Fibroblast of the conjunctiva (primary cell): ENCODE measurements at places on chromosomes 7 and 10.
A peak's percentile ranks its signal among the peaks of the same experiment; 100 is the strongest.

DNA sequence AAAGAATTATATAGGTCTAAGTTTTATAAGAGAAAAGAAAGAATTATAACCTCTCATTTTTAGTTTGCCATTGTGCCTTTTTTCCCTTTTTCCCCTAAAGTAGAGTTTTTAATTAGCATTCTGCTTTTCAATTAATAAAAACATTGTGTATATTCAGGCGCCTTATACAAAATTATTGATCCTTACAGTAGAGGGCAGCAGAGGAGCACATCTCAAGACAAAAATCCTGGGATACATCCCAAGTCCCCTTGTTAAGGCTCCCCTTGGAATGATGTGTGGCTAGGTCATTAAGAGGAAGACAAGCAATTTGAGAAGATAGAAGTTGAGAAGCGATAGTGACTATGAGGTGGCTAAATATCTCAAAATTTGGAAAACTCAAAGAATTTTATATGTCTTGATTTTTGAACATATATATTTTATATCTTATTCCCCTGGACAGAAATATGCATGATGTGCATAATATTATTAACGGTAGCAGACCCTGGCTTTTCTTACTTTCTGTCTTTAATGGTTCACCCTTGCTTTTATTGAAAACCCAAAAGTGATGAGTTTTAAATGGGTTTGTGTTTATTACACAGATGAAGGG, 19.1 kb upstream of the TPK1 start:
- no peak for DNase-seq

GRCh38 chr10:115992236-115992986, 280.6 kb downstream of the GFRA1 start:
- no peak for DNase-seq

- DNase-seq: no peak
These were observed 14.6 kb upstream of the CYP3A5 start for GRCh38 chr7:99694201-99694911.

- DNase-seq: peak; percentile 10
These were observed 78.6 kb downstream of the LCOR start for GRCh38 chr10:96910488-96911395.

- no peak for DNase-seq
These were observed 8.7 kb downstream of the INMT start for GRCh38 chr7:30760514-30761213.

DNA sequence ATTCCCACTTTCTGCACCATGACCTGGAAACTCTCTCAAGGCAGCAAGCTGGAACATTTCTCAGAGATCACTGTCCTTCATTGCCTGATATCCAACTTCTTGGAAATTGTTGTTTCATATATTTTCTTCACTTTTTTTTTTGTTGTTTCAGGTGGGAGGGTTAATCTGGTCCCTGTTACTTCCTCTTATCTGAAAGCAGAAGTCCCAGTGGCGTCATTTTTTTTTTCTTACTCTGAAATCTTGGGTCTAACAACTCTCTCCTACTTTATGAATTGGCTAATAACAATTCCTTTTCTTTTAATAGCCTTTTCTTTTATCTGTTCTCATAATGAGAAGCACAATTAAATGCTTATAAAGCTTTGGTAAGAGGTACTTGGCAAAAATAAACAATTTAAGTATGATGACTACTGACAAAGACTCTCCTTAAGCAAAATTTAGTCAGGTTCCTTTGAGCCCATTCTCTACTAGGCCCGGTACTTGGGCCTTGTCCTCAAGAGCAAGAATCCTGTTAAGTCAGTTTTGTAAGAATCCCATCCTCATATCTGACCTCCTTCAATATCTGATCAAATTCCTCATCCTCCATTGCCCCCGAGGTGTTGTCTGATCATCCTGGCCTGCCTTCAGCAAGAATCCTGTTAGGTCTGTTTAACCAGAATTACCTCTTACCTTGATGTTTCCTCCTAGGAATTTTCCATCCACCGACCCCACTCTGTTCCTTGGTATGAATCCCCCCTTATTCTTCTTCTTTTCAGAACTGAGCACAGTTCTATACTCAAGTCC, 11.5 kb upstream of the CC2D2B start:
- DNase-seq: no peak

GRCh38 chr7:106679153-106679931, 18.4 kb upstream of the CCDC71L start:
- DNase-seq: no peak

DNA sequence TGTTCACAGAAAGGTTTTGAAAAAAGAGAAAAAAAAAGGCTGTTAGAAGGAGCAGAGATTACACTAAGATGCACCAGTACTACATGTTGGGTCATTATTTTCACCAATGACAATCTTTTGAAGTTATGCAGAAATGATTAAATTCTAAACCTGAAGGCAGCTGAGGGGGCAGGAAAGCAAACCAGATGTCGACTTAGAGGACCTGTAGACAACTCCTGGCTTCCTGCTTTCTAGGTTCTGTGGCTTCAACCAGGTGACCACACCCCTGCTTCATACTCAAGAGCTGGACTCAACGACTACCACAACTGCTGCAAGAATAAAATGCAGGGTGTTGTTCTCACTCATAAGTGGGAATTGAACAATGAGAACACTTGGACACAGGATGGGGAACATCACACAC, 30.0 kb downstream of the MYOF start:
- DNase-seq: no peak

DNA sequence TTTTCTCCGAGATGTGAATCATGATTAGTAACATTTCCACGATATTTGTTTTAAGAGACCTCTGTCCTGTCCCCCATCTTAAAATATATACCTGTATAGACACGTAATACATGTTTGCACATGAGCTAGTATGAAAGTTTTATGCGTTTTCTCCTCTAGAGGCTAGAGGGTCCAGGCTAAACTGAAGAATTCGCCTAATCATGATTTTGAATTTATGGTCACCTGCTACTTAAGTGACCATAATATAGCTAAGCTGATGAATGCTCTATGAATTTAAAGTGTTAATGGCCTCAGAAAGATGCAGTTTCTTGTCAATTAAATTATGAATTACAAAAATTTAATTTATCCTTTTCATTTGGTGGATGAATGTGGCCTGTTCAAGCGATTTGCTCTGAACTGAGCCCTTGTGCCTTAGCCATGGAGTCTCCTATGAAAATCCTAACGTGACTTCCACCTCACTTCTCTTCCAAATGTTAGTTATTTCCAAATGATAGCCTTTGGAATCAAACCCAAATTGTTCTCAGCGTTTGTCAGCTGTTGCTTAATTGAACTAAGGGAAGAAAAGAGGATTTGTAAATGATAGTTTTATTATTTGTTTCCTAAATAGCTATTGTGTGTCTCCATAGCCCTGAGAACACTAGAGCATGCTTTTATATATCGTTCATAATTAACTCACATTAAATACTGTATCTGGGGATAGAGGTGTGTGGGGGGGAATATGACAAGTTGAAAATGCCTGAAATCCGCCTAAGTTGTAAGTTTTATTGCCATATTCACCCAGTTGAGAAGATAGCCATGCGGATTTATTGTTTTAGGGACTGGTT, 2.3 kb downstream of the CELF2 start:
- DNase-seq: no peak

DNA sequence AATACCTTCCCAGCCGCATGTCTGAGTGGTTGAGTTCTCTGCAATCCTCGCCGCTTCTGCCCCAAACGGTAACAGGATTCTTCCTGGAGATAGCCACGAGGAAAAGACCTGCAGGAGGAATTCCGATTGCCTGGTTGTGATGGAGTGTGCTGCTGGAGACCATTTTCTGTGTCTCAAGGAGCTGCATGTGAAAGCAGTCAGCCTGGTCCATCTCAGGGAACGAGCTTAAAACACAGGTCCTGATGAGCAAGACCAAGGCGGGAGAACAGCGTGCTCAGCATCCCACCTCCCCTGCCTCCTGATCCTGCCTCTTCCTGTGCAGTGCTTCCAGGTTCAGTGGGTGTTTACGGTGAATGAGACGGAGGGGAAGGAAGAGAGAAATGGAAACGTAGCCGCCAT, 26.5 kb downstream of the VIPR2 start:
- DNase-seq: no peak

- DNase-seq: no peak
These were observed 5.3 kb upstream of the LRRC61 start for GRCh38 chr7:150317748-150318444.

- DNase-seq: no peak
These were observed 206.9 kb upstream of the PRPS1L1 start for GRCh38 chr7:18234519-18234918.

DNA sequence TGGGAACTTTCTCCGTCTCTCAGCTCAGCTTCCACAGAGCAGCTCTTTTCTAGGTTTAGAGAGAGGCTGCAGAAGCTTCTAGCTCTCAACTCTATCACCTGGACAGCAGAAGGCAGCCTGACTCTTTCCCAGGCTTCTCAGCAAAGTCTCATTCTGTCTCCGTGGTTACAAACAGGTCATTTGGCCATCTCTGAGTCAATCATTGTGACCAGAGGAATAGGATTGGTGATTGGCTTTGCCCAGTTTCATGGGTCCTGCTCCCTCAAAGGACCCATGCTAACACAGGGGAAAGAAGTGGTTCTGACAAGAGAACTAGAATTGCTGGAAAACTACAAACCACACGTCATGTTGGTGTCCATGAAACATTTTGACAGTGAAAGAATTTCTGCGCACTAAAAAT, 43.6 kb downstream of the PRR15 start:
- no peak for DNase-seq

DNA sequence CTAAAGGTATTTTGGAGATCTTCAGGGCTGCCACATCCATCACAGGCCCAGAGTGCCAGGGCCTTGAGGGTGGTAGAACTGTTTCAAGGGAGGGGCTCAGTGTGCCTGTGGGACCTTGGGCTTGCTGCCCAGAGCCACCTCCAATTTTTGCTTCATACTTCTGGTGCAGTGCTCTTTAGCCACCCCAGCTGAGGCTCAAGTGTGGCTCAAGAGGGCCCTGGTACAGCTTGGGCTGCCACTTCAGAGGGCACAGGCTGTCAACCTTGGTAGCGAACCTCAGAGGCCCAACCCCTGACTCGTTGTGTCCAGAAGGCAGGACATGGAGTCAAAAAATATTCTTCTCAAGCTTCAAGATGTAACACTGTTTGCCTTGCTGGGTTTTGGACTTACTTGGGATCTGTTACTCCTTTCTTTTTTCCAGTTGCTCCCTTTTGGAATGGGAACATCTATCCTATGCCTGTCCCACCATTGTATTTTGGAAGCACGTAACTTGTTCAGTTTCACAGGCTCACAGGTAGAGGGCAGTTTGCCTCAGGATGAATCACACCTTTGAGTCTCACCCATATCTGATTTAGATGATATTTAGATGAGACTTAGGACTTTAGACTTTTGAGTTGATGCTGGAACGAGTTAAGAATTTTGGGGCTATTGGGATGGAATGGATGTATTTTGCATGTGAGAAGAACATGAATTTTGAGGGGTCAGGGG, 224.8 kb downstream of the RPS24 start:
- DNase-seq: no peak

- DNase-seq: peak; percentile 59
These were observed 16.8 kb upstream of the ABCB5 start for GRCh38 chr7:20598459-20599309.

DNA sequence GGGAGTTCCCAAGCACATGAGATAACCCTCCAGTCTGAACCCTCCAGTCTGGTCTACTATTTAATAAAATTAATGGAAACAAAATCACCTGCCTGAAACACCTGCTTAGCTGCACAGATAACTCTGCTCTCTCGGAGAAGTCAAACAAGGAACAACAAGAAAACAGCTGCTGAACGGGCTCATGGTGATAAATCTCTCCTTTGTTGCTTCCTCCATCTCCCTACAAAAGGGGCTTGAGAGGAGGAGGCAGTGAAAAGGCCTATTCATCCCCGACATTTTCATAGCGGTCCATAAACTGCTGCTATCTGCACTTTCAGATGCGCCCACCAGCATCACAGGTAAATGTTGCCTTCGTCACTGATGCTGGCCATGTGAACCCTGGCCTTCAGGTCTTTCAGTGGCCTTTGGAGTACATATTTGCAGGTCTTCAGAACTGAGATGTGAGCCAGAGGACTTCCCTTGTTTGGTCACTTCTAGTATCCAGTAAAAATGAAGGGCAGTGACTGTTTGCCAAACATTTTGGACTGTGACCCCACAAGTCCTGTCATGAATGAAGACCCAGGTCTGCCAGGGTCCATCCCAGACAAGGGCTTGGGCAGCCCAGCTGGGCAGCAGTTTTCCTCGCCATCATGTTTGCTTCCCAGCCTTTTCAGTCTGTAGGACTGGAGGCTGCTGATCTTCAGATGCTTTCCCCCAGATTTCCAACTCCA, 15.9 kb downstream of the FKBP6 start:
- no peak for DNase-seq

- no peak for DNase-seq
These were observed 178.2 kb upstream of the ITGB1 start for GRCh38 chr10:33136271-33136670.

GRCh38 chr7:46058086-46058823, 137.2 kb upstream of the IGFBP3 start:
- no peak for DNase-seq

- no peak for DNase-seq
These were observed 195.0 kb upstream of the PLXNA4 start for GRCh38 chr7:132771301-132771730.

DNA sequence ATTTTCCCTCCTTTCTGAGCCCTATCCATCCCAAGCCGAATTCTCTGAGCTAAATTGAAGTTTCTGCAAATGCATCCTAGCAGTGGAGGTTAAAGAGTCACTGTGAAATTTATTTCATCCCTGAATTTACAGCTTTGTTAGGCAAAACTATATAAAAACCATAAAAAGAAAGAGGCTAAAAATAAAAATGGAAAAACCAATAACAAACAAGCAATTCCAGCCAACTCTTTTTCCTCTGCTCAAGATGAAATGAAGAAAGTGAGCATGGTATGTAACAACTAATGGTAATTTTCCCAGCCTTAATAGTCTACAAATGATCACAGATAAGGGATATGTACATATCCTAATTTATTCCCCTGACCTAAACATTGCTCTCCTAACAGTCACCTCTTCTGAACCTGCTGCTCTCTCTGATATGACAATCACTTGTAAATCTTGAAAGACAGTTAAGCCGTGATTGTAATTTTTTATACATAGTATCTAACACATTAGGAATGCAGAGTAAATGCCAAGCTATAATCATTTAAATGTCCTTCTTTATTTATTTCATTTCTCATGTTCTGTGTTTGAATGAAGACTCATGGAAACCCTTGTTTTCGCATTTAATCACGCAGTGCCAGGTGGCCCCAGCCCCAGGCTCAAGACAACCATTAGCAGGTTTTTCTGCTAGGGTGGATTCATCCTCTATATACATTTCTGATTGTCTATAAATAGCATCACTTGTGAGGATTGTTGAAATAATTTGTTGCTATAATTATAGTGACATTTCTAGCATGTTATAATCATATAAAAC, 48.6 kb upstream of the NRP1 start:
- no peak for DNase-seq

- DNase-seq: no peak
These were observed 14.3 kb upstream of the ZNF467 start for GRCh38 chr7:149787428-149788299.
